T-helper 17 cell (primary cell): ENCODE measurements at places on chromosomes 6 and 20.

- DNase-seq: no peak
These were observed 97.9 kb upstream of the BTN3A2 start for GRCh38 chr6:26267083-26267589.

DNA sequence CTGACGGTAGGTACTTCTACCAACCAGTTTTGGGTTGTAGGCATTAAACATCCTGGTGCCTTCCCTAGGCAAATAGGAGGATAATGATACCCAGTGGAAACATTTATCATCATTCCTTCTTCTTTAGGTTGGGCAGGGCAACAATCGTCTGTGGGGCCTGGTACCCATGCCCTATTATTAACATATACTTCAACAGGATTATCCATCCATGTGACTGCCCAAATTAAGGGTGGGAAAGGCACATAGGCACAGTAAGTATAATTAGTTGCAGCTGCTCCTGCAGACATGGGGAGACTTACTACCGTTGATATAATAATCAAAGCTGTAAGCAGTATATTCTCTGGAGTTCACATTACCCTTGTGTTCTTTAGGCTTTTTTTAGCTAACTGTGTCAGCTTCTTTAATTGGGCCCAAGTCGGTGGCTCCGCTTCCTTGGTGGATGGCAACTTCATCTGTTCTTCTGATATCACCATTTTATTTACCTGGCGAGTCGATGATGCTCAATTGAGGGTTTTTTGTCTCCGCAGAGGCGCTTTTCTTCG lies 16.8 kb downstream of the RPL7L1 start:
- DNase-seq: no peak

DNA sequence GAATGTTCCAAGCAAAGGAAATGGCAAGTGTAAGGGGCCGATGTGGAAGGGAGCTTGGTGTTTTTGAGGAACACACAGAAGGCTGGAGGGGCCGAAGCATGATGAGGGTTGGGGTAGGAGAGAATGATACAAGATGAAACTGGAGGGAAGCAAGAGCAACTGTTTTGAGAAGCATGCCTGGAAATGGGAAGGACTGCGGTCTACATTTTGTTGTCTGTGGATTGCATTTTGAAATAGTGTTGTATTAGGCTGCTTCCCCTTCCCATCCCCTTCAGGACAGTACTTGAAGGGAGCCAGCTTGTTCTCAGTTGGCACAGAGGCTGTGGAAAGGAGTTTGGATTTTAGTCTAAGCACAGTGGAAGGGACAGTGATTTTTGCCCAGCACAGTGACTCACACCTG lies 2.2 kb downstream of the TM9SF4 start:
- no peak for DNase-seq

DNA sequence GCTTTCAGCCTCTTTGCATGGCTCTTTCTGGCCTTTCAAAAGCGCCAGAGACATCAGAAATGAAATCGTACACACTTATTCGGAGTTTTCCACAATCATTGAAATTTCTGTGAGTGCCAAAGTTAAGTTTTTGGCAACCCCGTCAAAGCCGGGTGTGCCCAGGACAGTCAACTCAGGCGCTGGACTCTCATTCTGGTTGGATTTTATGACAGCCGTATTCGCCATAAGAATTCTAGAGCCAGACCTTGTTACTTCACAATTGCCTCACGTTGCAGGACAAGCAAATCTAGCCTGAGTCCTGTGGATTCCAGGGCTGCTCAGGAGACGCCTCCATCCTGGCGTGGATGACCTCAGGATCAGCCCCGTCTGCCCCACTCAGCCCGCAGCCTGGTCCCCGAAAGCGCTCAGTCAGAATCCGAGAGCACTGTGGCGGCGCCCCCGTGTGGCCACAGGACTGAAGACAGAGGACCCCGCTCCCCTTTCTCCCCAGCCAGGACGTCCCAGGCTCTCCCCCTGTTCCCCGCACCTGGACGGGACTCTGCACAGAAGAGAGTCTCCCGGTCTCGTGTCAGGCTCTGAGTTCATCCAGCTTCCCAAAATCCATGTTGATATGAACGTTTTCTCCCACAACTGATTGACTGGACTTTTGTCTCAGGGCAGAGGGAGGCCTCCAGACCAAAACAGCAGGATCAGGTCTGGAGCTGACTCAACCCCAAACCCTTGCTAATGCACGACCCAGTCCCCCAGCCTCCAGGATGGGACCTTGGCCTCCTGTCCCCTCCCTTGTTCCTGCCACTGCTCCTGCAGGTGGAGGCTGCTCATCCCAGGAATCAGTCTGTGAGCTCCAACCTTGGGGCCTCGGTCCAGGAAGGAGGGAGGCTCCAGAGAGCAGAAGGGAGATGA lies 38.2 kb downstream of the MICA start:
- peak; percentile 75 for DNase-seq

- DNase-seq: no peak
These were observed 31.9 kb downstream of the STK35 start for GRCh38 chr20:2133318-2134183.

- DNase-seq: no peak
These were observed 24.6 kb downstream of the PMEPA1 start for GRCh38 chr20:57685146-57685758.
